ENCODE measurements at places on chromosomes 4 and X.
A peak's percentile ranks its signal among the peaks of the same experiment; 100 is the strongest.

DNA sequence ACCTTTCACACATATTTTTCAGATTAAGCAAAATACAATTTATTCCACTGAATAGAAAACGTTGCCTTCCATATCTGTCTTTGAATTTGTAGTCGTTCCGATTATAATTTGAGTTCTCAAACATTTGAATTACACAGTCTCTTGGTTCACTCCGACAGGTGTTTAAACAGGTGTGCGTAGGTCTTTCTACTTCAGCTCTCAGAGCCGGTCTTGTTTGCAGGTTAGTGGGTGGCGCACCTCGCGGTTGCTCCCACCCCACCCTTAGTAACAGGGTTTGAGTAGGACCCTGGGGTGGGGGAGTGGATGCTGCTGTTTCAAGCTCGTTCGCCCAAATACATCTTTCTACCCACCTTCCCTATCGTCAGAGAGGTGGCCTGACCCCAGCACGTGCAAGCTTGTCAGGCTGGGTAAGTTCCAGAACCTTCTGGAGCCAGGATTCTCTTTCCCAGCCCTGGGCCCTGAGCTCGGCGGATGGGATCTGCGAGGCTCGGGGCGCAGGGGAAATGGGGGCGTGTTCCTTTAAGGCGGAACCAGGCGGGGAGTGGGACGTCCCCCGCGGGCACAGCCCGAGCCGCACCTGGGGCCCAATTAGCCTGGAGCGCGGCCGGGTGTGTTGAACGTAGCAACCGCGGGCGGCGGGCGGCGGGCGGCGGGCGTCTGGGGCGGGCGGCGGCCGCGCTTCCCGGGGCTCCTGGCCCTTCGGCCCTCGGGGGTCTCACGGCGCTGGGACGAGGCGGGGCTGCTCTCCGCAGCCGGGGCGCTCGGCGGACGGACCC, at the start of gene FAM149A:
FAM149A (plus strand) TSS at position 591 of the 776 bp plus-strand sequence.
- DNase-seq: no peak

DNA sequence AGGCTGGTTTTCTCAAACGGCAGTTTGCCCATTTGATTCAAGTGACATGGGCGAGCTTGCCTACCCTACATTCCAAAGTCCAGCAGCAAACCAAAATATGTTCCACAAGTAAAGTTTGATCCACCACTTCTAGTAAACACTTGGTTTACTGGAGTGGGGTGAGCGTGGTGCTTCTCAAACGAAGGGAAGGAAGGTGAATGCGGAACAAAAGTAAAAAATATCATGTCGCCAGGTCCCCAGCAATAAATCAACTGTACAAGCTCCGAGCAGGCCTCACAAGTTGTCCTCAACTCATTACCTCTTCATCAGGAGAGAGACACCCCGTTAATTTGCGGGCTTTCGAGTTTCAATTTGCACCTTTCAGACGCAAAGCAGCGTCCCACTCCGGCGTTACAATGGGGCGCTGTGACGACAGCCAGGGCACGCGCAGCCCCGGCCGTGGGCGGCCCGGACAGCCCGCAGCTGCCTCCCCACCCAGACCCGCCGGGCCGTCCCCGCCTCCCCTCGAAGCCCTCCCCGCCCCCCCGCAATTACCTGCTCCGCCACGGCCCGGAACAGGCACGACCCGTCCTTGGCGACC, 1.0 kb downstream of the OTUD4 start:
- peak; percentile 46 for DNase-seq

DNA sequence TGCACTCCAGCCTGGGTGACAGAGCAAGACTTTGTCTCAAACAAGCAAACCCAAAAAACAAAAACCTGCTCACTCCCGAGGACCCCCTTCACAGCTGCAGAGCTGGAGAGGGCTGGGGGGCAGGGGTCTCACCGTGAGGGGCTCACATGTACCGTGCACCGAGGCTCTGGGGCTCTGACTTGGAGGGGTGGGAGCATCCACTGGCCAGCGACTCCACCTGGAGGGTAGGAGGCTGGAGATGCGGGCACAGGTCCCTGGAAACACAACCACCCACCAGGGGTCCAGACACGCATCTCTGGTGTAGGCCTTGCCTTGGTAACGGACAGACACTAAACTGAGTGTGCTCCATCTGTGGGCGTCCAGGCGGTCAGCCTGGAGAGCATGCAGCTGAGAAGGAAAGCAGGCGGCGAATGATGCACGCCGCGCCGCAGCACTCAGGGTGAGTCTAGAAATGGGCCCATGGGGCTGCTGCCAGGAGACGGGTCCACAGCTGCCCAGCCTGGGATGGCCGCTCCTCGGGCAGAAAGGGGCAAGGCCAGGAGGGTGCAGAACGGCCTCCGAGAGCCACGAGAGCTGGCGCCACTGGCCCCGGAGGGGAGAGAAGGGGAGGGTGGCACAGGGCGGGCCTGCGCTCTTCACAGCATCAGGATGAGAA, 26.1 kb downstream of the PPP2R3B start:
- no peak for DNase-seq

DNA sequence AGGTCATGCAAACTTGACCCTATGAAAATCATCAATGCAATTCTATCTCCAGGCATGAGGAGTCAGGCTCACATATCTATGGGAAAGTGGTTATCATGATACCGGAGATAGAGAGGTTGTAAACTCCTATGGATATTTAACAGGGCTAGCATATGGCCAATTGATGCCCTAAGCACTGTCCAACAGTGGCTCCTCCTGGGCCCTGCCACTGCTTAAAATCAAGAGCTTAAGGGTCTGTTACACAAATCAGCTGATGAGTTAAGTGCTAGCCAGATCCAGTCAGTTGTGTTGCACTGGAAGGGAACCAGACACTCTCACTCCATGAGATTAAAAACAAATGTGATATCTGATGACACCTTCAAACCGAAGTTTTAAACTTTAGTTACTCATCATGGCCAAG, 337.6 kb downstream of the STIM2 start:
- no peak for DNase-seq

DNA sequence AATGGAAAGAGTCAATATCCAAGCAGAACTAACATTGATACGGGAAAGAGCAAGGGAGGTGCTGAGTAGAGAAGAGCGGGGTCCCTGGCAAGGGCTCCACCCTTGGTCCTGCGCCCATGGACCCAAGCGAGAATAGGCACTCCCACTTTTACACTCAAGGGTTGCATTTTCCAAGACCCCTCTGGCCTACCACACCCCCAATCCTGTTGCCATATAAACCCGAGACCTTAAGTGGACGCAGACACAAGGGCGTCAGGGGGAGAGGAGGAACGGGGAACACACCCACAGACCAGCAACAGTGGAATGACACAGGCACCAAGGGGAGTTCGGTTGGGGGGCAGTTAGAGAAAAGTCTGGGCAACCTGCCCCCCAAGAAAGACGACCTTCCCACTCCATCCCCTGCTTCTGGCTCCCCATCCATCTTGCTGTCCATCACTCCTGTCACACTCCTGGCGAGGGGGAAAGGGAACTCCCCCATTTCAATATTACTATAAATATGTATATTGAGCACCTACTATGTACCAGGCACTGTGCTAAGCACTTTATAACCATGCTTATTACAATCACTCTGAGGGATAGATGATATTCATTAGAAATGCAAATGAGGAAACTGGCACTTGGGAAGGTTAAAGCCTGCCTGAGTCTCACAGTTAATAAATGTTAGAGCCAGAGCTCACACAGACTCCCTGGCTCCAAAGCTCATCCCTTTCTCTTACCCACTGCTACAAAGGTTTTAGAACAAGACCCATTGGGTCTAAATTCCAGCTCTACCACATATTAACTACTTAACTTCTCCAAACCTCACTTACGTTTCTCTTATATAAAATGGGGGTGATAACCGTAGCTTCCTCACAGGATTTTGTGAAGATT, 51.7 kb downstream of the SCD5 start:
- no peak for DNase-seq
